Stimulated activated CD4-positive, alpha-beta T cell treated with anti-CD3 and anti-CD28 coated beads, TNF-alpha, amount 100 ng/mL, for 1 hour (primary cell): ENCODE measurements at places on chromosomes 7 and 10.

GRCh38 chr10:28248092-28248491 lies 54.8 kb downstream of the MPP7 start:
- DNase-seq = no peak

- no peak for DNase-seq
These were observed 14.4 kb upstream of the DPYSL4 start for GRCh38 chr10:132172091-132173066.

DNA sequence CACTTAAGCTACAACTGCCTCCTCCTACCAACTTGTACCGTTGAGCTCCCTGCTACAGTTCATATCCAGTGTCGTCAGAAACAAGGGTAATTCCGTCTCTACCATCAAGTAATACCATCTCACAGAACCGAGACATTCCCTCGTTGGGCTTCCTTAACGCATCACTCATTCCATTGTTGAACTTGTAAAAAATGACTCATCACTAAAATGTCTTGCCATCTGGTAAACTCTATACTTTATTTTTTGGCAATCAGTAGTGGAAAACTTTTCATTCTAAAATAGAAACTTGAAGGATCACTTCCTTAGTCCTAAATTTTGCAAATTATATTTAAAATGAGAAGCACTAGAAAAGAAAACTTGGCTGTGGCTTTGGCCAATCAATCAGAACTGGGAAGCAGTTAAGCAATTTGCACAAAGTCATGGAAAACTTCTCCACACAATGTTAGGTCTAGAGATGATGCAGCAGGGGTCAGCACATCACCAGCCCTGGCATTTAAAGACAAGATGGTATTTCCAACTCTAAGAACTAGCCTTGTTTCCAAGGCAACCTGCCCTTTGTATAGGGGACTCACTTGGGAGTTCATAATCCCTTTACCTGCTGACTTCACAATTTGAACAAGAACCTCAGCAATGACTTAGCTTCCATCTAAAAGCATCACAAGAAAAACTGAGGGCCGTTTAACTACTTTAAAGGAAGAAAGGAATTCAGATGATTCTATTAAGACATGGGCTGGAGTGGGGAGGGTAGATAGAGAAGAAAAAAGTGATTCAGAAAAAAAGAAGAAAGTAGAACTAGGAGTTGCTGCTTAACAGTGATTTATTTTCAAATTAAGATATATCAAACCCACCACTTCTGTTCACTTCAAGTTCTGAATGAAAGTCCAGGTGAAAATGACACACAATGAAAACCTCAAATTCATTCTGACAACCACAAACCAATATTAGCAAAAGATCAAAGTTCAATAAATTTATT lies 288.1 kb downstream of the PARD3 start:
- DNase-seq = no peak

- DNase-seq = no peak
These were observed 15.9 kb downstream of the FBH1 start for GRCh38 chr10:5905854-5906507.

DNA sequence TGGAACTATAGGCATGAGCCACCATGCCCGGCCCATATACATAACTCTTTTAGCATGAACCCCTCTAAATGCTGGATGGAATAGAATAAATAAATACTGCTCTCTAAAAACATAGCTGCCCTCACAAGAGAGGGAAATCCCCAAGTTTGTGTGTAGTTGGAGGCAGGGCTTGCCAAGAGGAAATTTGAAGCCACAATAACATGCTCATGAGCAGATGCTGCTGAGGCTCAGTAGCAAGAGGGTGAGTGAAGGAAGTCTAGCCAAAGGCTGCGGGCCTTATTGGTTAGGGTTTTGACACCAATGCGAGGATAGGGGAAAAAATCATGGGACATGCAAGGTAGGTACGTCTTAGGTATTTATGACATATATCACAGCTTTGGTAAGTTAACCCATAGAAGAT lies 17.3 kb downstream of the TPK1 start:
- no peak for DNase-seq

GRCh38 chr10:76492026-76492425 lies 1060.6 kb downstream of the LRMDA start:
- DNase-seq = no peak

GRCh38 chr10:103740611-103741010 lies 114.8 kb downstream of the SH3PXD2A start:
- no peak for DNase-seq

GRCh38 chr7:1229202-1229947 lies 3.3 kb upstream of the UNCX start:
- no peak for DNase-seq

- DNase-seq = no peak
These were observed 108.3 kb downstream of the TNS3 start for GRCh38 chr7:47473499-47474210.

- no peak for DNase-seq
These were observed 676.7 kb downstream of the PCDH15 start for GRCh38 chr10:54124209-54124885.

GRCh38 chr10:49220031-49220430 lies 31.8 kb upstream of the TMEM273 start:
- no peak for DNase-seq

DNA sequence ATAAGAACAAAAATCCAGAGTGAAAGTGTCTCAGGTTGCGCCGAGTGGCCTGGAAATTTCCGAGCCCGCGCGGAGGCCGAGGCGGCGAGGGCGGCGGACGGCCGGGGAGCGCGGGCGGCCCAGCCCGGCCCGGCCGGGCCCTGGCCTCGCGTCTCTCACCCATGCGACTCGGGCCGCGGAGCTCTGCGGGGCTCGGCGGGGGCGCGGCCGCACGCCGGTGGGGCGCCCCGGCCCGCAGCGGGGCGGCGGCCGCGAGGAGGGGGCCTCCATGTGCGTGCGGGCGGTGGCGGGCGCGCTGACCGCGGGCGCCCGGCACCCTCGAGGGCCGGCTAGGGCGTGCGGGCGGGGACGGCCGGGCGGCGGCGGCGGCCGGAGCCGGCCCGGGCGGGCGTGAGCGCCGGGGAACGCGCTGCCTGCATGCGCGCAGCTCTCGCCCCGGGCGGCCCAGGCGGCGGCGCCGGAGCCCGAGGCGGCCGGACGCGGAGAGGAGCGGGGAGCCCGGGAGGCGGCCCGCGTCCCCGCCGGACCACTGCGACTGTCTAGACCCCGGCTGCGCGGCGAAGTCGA lies 302 bp upstream of the EN2 start:
- no peak for DNase-seq

DNA sequence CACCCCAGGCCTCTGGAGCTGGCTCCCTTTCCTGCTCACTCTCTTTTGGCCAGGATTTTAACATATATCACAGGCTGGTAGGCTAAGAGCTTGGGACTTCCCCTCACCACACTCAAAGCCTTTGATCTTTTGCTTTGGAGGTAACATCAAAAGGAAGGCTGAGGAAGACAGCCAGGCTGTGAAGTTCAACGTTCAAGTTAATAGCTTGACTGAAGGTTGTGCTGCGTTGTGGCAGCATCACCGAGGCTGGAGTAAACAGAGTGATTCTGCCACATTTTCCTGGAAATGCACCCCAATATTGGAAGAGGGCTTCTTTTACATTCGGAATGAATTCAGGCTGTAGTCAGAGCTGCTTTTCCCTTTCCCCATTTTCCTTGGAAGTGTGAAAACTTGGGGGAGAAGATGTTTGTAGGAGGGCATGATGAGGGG lies 57.3 kb downstream of the TCF7L2 start:
- no peak for DNase-seq

GRCh38 chr7:142785841-142786250 lies 15.1 kb downstream of the PRSS2 start:
- DNase-seq = no peak

GRCh38 chr7:753190-753589 lies 26.1 kb upstream of the PRKAR1B start:
- DNase-seq = no peak

GRCh38 chr7:50317697-50318669 lies 13.5 kb downstream of the IKZF1 start:
- no peak for DNase-seq

- DNase-seq = no peak
These were observed 375 bp upstream of the CHN2 start for GRCh38 chr7:29194206-29194593.

DNA sequence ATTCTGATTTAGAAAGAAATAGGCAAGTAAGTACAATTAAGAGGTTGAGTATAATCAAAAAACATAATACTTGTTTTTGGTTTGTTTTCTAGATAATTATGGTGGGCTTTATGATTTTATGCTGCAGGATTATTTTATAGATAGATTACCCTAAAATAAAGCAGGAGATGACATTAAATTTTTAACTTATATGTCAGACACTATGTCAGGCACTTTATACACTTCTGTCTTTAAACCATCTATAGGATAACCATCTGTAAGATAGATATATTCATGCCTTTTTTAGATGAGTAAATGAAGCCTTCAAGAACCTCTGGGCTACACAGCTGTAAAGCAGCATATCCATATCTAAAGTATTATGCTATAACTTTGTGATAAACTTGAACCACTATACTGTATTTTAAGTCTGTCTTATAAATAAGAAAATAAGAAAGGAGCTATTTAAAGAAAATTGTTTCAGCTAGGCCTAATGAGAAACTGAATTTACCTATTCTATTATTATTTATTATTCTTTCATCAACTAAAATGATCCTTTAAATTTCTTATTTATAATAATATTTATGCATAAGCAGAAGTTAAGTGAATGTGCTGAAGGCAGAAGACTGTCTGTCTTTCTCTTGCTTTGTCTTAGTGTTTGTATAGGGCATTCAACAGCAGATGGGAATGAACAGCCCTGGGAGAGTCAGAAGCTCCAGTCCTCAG lies 94.0 kb downstream of the CPED1 start:
- no peak for DNase-seq

DNA sequence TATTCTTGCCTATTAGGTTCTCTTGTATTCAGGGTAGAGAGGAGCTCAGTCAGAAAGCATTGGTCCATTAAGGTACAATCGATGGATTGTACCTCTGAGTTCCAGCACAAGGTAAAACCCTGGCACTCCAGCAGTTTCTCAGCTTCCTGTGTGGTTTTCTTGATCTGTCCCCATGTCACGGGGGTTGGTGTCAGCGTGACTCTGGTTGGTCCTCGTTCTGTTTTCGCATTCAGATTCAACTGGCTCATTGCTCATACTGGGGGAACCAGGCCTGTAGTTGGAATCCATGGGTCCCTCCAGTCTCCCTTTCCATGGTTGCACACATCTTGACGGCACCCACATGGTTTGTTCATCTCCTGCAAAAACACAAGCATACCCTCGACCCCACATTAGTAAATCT lies 32.7 kb upstream of the RASGEF1A start:
- DNase-seq = no peak

- DNase-seq = no peak
These were observed 53.0 kb downstream of the PARP12 start for GRCh38 chr7:140009735-140010134.

DNA sequence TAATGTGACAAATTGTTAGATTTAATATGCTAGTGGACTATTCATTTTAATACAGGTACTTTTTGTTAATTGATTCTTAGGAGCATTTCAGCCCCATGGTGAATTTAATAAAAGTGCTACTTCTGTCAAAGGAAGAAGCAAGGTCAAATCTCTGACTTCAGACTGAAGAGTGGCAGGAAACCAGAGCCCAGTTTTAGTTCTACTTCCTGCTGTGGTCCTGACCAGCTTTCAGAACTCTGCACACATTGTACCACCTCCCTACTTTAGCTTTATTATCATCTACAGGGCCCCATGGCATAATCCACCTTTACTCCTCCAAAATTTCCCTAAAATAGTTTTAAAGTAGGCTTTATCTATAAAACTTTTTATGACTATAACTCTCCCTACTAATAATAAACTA lies 33.7 kb downstream of the CTTNBP2 start:
- DNase-seq = no peak

DNA sequence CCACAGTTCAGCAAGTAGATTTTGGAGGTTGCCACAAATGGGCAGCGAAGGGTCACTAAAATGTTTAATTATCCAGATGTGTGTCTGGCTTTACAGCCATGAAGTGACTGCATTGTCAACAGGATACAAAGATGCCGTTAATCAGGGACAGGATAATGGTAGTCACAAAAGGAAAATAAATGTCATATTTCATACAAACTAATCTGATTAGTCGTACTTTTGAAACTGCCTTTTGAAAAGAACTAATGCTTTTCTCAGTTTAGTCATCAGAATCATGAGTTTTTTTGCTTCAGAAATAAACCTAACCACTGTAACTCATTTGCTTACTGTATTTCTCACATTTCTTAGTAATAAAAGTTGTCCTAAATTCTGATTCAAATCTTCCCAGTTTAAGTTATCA lies 22.2 kb upstream of the WNT16 start:
- DNase-seq = no peak

- no peak for DNase-seq
These were observed 8.9 kb downstream of the GIGYF1 start for GRCh38 chr7:100685049-100685605.

DNA sequence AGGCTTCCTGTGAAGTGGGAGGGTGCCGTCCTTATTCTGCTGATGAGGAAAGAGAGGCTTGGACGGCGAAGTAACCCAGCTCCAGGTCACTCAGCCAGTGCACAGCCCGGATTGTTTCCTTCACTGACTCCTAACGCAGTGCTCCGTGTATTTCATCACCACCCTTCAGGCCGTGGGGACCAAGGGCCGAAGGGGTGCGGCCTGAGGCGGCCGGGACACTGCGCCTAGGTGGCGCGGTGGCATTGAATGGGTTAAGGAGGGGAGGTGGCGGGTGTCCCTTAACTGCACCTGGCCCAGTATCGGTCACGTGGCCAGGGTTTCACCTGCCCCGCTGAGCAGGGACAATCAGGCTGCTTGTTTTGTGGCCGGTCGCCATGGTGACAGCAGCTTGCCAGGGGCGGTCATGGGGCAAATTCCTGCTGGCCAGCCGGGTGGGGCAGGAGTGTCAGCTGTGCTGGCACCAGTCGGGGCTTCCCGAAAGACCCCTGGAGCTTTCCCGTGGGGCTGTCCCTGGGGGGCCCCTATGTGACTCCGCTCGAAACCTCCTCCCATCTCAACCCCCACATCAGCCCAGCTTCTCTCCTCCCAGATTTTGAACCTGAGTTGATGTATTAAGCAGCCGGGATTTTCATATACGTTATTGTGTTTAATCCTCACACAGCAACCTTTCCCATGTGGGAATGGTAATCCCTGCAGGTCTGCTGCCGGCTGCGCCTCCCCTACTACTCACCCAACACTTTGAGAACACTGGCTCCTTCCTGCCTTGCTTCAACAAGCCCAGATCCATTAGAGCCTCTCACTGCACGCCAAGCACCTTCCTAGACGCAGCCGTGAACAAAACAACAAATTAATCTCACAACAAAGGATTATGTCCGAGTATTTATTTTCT lies 4.4 kb upstream of the ABHD11 start:
- no peak for DNase-seq

- DNase-seq = no peak
These were observed 74.8 kb upstream of the SP8 start for GRCh38 chr7:20861468-20861867.

- no peak for DNase-seq
These were observed 20.2 kb downstream of the CREB3L2 start for GRCh38 chr7:137981668-137982067.

DNA sequence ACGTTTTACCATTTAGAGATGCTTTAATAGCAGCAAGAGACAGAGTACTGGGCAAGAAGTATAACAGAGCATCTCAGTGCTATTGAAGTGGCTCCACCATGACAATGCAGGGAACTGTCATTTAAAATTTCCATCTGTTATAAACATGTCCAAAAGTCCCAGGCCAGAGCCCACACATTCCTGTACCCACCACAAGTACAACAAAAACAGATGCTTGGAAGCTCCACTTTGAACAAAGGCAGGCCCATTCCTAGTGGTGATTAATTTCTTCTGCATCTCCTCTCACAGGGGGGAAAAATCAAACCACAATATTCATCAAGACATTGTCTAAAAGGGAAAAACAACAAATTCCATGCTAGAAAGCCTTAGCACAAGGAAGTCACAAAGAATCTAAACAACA lies 627.9 kb downstream of the PARD3 start:
- no peak for DNase-seq

GRCh38 chr7:74343281-74344131 lies 54.3 kb downstream of the CLIP2 start:
- no peak for DNase-seq
